ENCODE measurements at places on chromosomes 7 and 10. TPM values are rescaled to one million over a fixed set of nuclear protein-coding genes. Genes with fewer than 3 reads are reported as not detected.

Gene PIP
- not detected for total RNA-seq

Gene ADCY1
- 226 TPM for total RNA-seq

Gene PRKRIP1
- total RNA-seq = 13.6 TPM

Gene PIK3AP1
- total RNA-seq = 5.6 TPM

Gene LEP
- not detected for total RNA-seq

Gene PPP1R17
- 2.7 TPM for total RNA-seq

Gene RBP4
- 1.4 TPM for total RNA-seq
